ENCODE measurements at places on chromosomes 5 and 9.

DNA sequence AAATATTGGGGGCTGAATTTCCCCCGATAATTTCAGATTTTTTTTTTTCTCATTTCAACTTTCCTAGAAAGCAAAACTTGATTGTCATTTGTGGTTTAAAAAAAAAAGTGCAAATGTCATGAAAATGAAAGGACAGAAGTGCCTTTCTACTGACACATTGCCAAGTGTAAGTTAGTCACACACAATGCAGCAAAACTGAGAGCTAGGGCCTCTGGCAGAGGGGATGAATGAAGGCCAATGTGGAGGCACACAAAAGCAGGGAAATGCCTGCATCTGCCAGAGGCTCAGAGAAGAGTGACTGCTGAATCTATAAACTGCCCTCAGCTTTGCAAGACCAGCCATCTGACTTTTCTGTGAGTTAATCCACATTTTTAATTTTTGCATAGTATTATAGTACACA lies 6.8 kb upstream of the IFNA5 start:
- DNase-seq = no peak

GRCh38 chr5:177462021-177462670 lies 11.3 kb downstream of the DBN1 start:
- DNase-seq = no peak

DNA sequence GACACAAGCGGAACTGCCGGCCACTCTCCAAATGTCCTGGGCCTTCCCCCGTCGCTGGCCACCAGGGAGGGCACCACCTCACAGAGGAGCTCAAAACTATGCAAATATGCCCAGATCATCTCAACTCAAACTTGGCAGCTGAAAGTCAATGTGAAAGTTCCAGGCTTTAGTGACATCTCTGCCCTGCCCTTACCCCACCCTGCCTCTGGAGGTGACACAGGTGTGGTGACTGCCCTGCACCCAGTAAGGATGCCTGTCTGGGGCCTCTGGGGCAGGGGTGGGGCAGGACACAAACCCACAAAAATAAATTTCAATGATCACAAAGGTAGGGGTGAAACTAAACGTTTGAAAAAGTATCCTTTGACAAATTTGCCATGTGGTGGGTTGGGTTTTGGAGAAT lies 213.4 kb downstream of the HSPA4 start:
- DNase-seq = no peak

- DNase-seq = no peak
Measured at GRCh38 chr9:15180124-15180523, 126.9 kb downstream of the TTC39B start.

GRCh38 chr5:17388717-17389116 lies 109.3 kb upstream of the TAF11L2 start:
- DNase-seq = no peak

DNA sequence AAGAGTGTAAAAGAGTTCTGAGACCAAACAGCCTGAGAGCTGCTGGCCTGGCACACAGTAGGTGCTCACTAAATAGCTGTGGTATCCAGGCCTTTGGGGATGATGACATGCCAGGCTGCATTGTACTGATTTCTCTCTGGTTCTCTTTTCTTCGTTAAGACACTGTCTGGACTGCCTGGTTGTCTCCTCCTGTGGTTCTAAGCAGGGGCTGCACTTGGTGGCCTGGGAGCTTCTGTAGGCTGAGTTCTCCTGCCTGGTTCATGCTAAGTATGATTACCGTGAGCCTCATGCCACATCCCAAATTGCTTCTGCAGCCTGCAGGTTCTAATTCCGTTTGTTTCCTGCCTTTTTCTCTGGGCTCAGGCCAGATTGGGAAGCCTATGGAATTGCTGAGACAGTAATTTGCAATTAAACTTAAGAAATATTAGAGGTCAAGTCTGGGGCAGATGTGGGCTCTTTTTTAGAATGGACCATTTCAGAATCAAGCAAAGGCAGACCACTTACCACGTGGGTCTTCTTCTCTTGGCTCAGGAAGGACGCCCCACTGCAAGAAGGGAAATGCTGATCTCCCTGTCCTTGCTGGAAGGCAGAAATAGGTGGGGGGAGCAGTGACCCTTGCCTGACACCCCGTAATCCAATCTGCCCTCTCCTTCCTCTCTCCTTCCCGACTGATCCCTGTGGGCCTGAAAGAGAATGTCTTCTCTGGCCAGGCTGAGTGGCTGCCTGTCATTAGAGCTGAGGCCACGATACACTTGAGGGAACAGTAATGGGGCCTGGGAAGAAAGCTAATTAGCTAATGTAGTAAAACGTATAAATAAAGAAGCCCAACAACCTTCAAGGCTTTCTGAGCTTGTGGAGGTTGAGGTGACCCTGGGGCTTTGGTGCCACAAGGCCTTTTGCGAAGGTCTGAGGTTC lies 21.9 kb upstream of the BOD1 start:
- no peak for DNase-seq

GRCh38 chr9:127422133-127422782 lies 1.9 kb upstream of the ZNF79 start:
- no peak for DNase-seq

- DNase-seq = no peak
Measured at GRCh38 chr5:5883146-5883545, 460.7 kb downstream of the ICE1 start.

DNA sequence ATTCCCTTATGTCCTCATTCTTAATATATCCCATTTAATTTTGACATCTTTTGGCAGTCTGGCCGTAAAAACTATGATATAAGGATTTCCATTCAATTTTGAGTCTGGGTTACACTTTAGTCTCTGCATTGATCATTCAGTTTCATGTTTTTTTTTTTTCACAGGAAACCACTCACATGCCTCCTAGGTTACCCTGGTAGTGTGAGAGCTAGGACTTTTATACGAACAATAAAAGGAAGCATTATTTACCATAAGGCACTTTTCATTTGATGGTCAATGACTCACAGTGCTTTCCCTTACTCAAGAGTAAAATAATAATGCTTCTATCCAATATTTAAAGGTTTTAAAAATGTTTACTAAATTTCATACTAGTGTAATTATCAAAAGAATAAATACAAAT lies 16.4 kb upstream of the DMAC1 start:
- DNase-seq = no peak

DNA sequence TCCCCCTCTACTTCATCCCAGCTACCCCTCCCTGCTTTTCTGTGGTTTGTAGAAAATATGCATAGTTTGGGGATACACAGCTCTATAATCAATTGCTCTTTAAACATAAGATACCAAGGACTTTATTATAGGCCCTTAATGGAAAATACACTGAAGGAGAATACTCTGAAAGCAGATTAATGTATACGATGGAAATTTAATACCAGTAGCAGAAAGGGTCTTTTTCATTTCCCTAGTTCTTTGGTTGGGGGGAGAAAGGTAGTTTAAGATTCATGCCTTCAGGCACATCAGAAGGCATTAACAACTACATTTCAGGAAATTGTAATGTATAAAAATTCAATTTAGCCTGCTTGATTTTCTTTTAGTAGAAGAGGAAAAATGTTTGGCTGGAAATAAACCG lies 452.9 kb upstream of the ZNF608 start:
- no peak for DNase-seq

GRCh38 chr5:163815240-163815791 lies 309.9 kb downstream of the MAT2B start:
- peak; percentile 90 for DNase-seq

DNA sequence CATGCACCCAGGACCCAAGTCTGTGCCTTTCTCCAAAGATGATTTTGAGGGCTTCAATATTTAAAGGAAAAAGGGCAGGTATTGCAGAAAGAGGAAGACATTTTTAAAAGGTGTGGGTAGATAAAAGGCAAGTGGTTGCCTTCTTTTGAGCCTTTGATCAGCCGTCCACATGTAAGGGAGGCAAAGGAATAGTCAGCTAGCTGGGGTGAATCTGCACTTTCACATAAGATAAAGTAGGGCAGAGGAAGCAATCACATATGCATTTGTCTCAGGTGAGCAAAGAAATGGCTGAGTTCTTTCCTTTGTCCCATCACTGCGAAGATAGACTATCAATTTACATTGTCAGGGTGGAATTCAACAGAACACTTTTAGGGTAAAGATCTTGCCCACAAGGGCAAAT lies 19.9 kb downstream of the MGAT1 start:
- DNase-seq = no peak

DNA sequence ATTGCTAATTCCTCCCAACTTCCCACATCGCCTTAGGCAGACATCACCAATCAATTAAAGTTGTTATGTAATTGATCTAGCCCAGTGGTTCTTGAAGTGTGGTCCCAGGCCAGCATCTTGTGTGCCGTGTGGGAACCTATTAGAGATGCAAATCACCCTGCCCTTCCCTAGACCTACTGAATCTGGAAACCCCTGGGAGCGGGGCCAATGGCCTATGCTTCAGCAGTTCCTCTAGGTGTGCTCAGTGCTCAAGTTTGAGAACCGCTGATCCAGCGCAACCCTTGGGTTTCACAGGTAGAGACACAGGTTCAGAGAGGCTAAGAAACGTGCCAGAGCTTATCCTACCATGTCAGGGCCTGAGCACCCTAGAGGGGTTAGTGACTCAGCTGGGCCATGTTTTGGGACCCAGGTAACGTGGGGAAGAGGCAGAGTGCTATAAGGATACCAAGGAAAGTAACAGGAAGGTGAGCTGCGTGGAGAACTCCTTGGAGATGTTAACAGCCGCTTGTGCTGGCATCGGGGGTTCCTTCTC lies 4.4 kb downstream of the SLC34A1 start:
- DNase-seq = no peak

- no peak for DNase-seq
Measured at GRCh38 chr9:75950998-75951397, 60.5 kb downstream of the PCSK5 start.

- no peak for DNase-seq
Measured at GRCh38 chr5:173634465-173634983, 18.1 kb upstream of the BOD1 start.

GRCh38 chr5:109692852-109693251 lies 3.1 kb downstream of the MAN2A1 start:
- no peak for DNase-seq

DNA sequence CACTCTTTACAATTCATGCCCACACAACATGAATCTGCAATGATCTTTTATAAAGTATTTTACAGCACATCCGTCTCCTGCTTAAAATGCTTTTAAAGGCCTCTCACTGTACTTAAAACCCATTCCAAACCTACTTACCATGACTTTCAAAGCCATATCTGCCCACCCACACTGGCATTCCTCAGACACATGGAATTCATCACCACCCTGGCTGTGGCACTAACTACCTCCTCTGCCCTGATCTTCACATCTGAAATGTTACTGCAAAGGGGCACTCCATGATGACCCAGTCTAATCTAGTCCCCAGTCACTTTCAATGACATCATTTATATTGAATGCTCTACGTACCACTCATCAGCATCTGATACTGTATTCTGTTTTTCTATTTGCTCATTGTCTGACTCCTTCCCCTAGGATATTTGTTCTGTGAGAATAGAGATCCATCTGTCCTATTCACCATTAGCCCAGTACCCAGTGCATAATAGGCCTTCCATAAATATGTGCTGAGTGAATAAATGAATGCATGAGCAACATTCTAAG lies 193.2 kb upstream of the KIF2A start:
- no peak for DNase-seq

DNA sequence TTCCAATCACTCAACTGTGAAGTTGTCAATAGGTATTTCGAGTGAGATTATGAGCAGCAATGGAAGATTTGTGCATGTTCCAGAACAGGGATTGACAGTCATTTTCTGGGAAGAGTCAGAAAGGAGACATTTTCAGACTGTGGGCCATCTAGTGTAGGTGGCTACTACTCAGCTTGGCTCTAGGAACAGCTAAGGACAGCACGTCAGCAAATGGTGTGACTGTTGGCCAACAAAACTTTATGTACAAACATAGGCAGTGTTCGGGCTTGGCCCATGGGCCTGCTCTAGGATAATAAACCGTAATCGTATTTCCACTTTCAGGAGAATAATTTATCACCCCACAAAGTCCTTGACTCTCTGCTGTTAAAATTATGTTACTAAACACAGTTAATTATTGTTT lies 143.6 kb downstream of the ADCY2 start:
- DNase-seq = no peak

- no peak for DNase-seq
Measured at GRCh38 chr5:92703976-92704375, 877.0 kb downstream of the NR2F1-AS1 start.

GRCh38 chr5:83450183-83450966 lies 21.2 kb upstream of the VCAN start:
- no peak for DNase-seq

DNA sequence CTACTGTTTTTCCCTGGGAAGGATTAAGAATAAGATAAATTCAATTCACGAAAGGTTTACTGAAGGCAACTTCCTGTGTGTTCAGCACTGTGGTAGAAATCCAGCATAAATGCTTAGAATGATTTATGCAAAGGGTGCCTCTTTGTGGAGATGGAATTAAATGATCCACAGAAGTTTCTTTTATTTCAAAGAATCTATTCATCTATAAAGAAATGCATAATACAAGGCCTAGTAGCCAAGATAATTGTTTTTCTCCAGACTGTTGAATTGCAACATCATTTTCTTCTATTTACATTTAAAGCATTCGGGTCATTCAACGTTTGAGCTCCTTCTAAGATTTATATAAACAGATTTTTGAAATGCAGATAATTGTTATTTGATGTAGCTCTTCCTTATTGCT lies 138.8 kb upstream of the NFIL3 start:
- peak; percentile 37 for DNase-seq

GRCh38 chr5:85140471-85140870 lies 755.8 kb upstream of the EDIL3 start:
- DNase-seq = peak; percentile 61

DNA sequence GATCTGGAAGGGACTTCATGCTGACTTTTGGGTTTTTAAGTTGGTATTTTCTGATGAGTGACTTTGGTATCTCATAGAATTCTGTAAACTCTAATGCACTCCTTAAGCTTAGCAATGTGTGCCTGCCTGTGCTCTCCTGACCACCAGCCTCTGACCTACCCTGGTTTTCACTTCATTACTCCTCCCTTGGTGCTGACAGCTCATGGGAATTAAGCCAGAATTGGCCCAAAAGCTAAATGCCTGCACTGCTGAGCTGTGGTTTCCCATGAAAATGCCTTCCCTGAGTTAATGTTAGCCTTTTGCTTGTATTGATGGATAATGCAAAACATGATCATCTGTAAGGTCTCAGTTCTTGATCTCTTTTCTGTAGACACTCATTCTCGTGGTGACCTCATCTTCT lies 308.0 kb downstream of the DOCK8 start:
- no peak for DNase-seq

DNA sequence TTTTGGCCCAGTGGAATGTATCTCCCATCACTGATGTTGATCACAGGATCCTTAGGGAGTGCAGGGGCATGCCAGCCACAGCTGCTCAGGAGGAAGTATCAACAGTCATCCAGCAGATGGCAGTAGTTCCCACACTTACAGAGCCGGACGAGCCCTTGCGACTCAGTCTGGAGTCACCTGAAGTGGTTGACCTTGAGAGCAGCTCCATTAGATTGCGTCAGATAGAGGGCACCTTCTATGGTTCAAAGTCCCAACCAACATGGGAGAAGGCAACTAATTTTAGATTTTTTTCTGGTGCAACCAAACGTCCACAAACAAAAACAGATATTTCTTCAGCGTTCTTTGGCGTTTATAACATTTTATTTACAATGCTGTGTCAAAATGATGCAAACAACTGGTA lies 124.5 kb downstream of the EGFLAM start:
- peak; percentile 62 for DNase-seq

GRCh38 chr5:21680641-21681040 lies 1172.5 kb downstream of the CDH12 start:
- DNase-seq = no peak
